ENCODE measurements at places on chromosomes 3 and 15. TPM values are rescaled to one million over a fixed set of nuclear protein-coding genes. Genes with fewer than 3 reads are reported as not detected.

BSN gene
- total RNA-seq = 0.27 TPM

LRTM1 gene
- not detected for total RNA-seq

SUCNR1 gene
- 0.35 TPM for total RNA-seq

EIF3J gene
- 104 TPM for total RNA-seq

SLC27A2 gene
- not detected for total RNA-seq

DCLK3 gene
- total RNA-seq = 0.41 TPM

LRRC49 gene
- 70.9 TPM for total RNA-seq

ABCF3 gene
- total RNA-seq = 68.2 TPM

GNAT1 gene
- not detected for total RNA-seq

GPR62 gene
- 0.22 TPM for total RNA-seq

CHRM5 gene
- not detected for total RNA-seq

ATP10A gene
- 1.7 TPM for total RNA-seq

NTRK3 gene
- total RNA-seq = 5.1 TPM

GRCh38 chr3:71492974-71493771, 90.4 kb downstream of the FOXP1 start:
- DNase-seq = no peak

DNA sequence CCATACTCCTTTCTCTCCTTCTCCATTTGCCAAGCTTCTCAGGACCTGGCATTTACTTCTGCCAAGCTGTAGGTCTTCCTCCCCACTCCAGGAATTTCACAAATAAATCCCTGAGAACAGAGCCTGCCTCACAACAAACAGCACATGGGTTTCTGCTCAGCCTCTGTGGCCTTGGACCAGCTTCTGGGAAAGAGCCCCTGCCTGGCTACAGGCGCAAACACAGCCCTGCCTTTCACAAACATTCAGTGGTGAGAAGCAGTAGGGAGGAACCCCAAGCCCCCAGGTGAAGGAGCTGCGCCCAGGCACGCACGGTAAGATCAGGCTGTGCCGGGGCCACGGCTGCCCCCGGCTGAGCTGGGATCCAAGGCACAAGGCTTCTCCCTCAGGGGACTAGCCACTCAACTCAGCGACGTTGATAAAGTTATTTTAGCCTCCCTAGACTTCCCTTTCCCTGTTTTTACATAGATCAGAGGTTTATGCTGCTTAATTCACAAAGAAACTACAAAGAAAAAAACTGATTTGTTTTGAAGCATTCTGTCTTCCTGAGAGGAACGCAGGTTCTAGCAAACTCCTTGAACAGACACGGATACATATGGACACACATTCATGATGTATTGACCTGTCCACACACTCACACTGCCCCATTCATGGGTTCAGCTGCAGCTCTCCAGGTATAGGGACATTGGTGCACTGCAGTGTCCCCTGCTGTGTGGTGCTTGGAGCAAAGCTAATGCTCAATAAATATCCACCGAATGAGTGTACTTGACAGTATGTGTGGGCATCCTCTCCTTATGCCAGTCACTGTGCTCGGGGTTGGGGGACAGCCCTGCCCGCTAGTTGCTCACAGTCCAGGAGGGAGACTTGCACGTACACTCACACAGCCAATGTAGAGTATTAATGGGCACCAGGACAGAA, 25.4 kb downstream of the HES1 start:
- no peak for DNase-seq

- no peak for DNase-seq
Observed at GRCh38 chr3:167811031-167811430, 75.5 kb downstream of the SERPINI1 start.

GRCh38 chr3:33795131-33795530, 3.3 kb upstream of the PDCD6IP start:
- no peak for DNase-seq

GRCh38 chr3:188701485-188701969, 470.2 kb upstream of the TPRG1 start:
- DNase-seq = no peak

DNA sequence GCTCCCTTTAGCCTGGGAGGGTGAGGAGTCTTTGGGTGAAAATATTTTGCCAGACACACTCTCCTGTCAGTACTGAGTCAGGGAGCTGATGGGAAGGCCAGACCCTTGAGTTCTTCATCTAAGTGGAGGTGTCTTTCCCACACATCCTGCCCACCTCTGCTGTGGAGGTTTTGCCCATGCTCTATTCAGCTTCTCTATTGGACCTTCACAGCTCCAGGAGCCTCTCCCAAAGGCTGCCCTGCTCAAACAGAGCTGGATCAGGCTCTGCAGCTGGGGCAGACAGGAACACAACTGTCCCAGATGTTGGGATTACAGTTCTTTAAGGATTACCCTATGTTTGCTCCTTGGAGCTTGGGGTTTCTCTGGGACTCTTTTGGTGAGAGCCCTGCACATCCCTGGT, 77.9 kb downstream of the SPSB4 start:
- no peak for DNase-seq

DNA sequence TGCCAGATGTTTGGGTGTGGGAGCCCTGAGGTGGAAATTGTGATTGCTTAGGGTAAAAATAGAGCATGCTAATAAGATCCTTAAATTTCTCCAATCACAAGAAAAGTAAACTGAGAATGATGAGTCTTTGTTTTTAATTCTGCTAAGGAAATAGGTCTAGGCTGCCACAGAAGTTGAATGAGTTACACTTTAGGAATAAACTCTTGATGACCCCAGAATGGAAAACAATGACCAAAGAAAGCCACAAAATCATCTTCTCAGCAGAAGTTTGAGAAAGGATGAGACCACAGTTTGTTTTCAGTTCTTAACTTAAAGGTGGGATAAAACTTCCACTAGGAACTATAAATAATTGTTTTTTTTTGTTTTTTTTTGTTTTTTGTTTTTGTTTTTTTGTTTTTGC, 164.6 kb upstream of the BCL6 start:
- DNase-seq = no peak

DNA sequence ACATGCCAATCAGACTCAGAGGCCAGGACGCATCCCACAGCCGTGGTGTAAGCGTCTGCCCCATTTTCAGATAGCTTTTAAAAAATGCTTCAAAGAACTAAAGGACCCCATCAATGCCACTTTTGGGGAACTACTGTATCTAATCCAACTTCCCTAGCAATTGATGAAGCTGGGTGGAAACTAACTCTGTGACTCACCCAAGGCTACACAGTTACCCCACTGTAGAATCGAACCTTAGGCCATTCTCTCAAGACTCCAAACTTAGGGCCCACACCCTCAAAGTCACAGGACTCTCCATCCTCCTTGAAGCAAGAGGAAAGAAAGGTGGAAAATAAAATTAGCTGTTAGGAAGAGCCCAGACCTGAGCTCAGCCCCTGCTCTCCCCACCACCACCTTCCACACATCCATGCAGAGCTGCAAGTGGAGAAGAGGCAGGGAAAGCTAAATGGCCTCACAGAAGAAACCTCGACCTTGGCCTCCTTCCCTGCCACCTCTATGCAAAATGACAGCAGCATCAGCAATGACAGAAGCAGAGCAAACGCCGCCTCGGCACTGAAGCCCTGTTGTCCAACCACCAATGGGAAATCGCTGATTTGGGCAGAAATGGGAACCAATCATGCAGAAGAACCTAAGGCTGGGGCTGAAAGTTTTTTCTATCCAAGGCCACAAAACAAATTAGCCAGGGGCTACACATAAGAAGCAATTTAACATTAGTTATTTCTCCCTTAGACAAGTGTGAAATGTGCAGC, 22.2 kb downstream of the ANP32A start:
- DNase-seq = no peak

GRCh38 chr15:52256366-52256765, 39.2 kb downstream of the MYO5C start:
- no peak for DNase-seq

DNA sequence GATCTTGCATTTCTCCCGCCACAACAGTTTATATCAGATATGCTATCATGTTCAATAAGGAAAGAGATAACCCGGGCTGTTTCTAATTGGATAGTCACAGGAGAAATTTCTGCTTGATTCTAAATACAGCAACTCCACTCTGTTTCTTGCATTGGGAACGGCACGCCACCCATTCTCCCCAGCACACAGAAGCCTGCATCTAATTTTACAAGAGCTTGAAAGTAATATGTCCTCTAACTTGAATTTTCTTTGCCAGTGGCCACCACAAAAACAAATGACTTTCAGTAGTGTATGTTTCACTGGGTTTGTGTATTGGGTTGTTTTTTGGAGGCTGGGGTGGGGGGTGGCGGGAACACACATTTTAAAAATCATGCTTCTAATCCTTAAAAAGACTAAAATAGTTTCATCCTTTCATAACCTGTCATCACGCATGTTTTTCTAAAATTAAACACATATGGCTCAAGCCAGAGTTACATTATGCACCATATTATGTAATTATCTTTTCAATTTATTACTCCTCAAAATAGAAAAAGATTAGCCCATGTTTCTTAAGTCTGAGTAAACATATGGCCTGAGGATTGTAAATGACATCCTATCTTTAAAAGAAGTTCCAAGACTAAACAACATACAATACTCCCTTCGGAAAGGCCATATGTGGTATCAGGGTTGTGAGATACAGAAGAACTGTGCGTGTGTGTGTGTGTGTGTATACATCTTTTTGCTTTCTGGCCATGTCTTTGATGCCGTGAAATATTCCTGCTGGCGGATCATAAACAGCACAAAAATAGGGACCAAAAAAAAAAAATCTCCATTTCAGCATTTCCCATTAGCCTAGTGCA, 176.3 kb downstream of the FOXP1 start:
- no peak for DNase-seq

DNA sequence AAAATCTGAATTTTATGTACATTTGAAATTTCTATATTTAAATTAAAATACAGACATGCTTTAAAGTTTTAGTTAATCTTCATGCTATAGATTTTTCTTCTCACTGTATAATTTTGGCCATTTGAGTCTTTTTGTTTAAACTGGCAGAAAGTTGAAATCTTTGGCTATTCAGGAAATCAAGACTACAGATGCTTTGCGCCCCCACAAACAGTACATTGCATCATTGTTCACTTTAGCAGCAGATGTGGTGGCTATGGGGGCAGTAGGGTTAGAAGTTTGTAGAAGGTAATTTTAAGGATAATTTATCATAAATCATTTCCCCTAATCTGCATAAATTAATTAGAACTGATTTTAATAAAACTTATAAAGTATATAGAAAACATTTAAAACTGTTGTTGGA, 20.9 kb downstream of the SPPL2A start:
- DNase-seq = no peak

- DNase-seq = no peak
Observed at GRCh38 chr3:14227856-14228255, 49.2 kb downstream of the LSM3 start.

DNA sequence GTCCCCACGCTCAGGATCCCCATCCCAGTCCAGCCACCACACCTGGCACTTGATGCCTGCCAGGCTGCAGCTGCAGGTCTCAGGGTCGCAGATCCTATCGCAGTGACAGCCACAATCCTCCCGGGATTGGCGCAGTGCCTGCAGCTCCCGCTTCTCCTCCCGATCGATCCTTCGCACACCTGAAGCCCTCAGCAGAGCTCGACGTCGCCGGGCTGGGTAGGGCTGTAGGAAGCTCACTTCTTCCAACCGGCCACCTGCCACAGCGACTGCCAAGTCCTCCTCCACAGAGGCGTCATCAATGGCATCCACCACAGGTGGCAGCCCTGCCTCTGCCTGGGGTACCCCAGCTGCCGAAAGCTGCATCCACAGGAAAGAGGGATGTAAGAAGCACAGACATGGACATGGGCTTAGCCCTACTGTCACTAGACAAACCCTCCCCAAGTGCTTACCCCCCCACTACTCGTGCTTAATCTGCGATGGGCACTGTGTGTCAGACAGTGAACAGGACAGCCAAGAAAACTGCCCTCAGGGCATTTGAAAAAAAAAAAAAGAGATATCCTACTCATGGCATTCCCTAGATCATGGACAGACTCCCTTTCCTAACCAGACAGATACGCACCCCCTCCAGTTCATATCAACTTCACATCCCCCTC, 9.2 kb downstream of the CSRNP1 start:
- DNase-seq = no peak

GRCh38 chr3:74532446-74532845, 82.0 kb downstream of the CNTN3 start:
- no peak for DNase-seq

GRCh38 chr15:68312701-68313204, 35.2 kb downstream of the FEM1B start:
- no peak for DNase-seq

DNA sequence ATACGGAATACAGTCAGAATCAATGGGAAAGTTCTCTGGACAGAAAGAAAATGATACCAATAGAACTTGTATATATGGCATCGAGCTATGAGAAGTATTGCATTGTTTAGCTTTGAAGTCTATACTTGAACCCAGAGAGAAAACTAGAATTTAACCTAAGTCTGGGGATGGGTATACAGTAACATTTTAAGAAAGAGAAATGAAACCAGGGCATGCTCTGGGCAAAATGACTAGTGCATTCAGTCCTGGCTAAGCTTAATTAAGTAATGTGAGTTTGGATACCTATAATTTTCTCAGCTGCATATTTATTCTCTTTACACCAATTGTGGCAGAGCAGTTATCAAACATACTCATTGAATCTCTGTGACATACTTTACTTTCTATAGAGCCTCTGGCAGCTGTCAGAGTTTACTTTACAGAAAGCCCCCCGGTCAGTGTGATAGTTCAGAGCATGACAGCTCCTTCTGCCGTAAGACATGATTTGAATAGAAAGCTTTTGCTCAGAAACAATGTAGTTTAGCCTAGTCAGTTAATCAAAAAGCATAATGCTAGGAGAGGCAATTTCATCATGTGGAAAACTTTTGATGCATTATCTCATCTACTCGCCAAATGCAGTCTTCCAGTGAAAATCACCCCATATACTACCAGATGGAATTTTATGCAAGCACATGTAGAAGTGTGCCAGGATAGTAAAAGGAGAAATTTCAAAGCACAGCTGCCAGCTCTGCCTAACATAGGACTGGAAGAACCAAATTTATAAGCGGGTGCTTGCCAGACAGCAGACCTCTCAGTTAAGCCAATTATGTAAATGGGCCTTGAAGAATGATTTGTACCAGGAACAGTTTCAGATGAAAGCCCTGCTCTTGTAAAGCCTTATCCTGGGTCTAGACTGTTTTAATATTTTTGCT, 40.7 kb downstream of the OXSM start:
- DNase-seq = no peak

DNA sequence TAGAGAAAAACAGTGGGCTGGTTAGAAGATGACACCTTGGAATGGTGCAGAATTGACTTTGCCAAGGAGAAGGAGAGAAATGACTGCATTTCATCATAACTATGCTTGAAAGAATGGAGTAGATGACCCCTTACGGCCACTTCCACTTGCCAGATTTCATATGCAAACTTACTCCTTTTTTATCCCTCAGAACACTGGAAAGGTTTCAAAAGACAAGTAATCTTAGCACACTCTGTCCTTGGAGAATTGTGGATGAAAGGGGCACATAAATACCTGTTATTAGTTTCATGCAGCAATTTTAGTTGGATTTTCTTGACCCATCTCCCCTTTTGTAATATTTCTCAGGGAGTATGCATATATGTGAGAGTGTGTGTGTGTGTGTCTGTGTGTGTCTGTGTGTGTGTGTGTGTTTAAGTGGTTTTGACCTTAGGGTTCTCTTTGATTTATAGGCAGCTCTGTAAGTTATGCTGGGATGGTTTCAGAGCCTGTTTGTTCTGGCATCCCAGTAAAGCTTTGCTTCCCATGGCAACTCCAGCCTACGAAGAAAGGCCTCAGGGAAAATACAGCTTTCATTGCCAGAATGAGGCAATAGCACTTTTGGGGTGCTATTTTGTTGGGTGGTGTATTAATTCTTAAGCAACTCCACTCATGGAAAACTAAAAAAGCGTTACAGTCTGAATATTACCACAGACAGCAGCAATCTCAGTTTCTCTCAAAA, 122.2 kb upstream of the TP63 start:
- DNase-seq = no peak

Measured in Right ventricle myocardium inferior (tissue), 1 donor.